ENCODE measurements at places on chromosomes 6 and 20.

DNA sequence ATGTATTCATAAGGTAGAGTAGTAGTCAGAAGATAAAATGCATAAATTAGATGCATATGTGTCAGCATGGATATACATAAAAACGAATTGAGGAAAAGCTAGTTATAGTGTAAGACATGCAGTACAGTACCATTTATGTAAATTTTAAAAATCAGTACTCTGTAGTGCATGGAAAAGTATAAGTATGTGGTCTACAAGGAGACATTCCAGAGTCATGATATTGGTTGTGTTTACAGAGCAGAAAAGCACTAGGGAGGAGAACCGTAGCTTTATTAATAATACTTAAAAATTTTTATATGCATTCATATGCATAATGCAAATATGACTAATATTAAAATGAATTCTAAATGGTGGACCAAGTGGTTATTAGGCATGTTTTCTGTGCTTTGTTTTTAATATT lies 220.0 kb downstream of the ZFAND3 start:
- no peak for DNase-seq

- peak; percentile 8 for DNase-seq
Observed at GRCh38 chr6:134317471-134318131, at the start of gene SGK1. Gene SGK1 (minus strand): TSS chr6:134318112. CDS start chr6:134317460, 652 bp downstream.

- no peak for DNase-seq
Observed at GRCh38 chr20:8718279-8718678, 350.6 kb upstream of the PLCB4 start.

GRCh38 chr20:49981218-49982071 lies 1.3 kb upstream of the SNAI1 start:
- DNase-seq, result no peak

DNA sequence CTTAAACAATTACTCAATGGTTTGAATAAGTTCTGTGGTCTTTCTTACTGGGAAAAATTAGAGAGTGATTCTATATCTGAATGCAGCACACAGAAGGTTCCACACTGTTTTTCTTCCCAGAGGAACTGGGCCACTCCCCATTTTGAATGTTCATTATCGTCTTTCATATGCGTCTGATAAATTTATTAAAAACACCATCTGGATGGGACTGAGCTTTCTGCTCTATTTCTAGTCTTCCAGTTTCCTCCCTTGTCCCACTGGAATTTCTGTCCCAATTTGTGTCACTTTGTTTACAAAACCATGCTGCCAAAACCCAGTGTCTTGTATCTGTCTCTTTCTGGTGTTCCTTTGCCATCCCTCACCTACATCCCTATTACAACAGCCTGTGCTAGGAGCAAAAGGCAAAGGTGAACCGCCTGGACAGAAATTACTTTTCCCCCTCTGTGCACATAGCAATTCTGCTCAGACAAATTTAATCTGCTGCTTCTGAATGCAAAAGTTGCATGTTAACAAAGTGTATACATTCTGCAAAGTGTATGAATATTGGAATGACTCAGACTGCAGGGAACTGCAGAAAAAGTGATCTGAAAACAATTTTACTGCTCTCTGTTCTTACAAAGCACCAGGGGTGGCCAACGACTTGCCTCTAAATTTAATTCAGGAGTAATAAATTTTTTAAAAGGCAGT lies 333.6 kb downstream of the BTBD9 start:
- DNase-seq, result no peak

DNA sequence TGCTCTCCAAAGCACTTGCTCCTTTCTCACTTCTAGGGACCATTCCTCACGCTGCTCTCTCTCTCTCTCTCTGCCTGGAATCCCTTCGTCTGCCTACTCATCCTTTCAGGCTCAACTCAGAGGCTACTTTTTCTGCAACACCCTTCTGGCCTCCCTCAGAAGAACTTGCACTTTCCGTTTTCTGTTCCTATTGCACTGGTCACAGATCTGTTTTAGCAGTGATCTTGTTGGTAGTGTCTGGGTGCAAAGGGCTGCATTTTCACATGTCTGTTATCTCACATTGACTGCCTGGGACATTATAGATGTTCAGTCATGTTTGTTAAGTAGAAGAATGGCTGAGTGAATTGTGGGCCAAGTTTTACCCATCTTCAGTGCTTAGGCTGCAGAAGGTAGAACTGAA lies 63.5 kb downstream of the RIN2 start:
- no peak for DNase-seq

- DNase-seq, result no peak
Observed at GRCh38 chr6:137519629-137520176, 25.5 kb upstream of the OLIG3 start.
